Peyer's patch (tissue), 4 donors: ENCODE measurements at places on chromosomes 3 and 15. TPM values are rescaled to one million over a fixed set of nuclear protein-coding genes. Genes with fewer than 3 reads are reported as not detected.

APOD gene
- 41.3 TPM for total RNA-seq

ABHD2 gene
- 75.9 TPM for total RNA-seq

GRCh38 chr3:141643796-141644195 is 94.3 kb upstream of the RNF7 start:
- DNase-seq: peak; percentile 6

- DNase-seq: peak; percentile 56
Measured at GRCh38 chr3:195537995-195538394, 5.1 kb downstream of the PPP1R2 start.

DNA sequence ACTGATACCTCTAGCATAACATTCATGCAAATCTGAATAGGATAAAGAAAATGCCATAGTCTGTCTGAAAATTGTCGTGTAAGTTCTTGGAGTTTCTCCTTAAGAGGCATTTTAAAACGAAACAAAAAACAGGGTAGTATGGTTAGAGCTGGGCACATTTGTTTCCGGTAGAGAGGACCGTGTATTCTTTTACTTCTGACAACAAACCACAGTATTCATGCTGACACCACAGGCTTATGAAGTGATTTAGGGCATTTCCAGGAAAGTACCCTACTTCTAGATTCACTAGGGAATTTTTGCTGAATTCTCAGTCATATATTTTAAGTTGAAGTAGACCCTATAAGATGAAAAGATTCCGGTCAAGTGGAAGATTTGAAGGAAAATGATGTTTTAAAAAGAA is 541.3 kb downstream of the UNC13C start:
- DNase-seq: no peak

SPSB4 gene
- not detected for total RNA-seq

ZBED2 gene
- total RNA-seq: not detected

ABI3BP gene
- 18.2 TPM for total RNA-seq

PRSS50 gene
- total RNA-seq: not detected

DNA sequence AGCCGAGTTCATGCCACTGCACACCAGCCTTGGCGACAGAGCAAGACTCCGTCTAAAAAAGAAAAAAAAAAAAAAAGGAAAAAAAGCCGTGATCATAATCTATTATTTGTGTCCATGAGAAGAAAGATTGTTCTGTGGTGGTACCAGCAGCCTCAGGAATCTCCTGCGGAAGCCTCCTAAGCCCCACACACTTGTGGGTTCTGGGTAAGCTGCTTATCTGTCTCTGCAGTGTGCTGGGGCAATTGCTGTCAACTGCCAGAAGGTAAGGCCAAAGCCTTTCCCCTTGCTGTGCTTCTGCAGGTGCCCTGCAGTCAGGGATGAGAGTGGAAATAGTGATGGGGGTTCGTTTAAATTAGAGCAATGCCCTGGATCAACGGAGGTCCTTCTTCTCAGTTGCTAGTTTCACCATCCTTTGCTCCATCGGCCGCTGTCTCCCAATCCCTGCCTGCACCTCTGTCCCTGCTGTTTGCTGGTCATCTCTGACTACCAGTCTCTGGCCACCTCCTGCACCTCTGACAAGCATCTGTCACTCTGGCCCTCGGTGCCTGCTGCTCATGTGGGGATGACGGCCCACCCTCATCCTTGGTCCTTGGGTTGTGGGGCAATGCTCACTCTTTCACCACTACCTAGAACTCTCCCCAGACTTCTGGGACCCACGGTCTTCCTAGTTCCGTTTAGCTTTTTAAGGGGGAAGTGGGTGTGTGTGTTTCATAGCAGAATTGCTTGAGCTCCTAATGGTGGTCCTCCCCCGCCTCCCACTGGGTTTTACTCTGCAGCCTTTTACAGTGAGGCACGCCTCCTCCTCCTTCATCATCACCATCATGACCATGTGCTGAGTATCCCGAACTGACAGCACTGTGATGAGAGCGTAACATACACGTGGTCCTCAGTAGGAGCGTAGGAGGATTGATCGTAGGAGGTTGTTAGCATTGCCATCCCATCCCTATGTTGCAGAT is 25.5 kb downstream of the CHRD start:
- DNase-seq: no peak

FGF12 gene
- total RNA-seq: not detected

DNA sequence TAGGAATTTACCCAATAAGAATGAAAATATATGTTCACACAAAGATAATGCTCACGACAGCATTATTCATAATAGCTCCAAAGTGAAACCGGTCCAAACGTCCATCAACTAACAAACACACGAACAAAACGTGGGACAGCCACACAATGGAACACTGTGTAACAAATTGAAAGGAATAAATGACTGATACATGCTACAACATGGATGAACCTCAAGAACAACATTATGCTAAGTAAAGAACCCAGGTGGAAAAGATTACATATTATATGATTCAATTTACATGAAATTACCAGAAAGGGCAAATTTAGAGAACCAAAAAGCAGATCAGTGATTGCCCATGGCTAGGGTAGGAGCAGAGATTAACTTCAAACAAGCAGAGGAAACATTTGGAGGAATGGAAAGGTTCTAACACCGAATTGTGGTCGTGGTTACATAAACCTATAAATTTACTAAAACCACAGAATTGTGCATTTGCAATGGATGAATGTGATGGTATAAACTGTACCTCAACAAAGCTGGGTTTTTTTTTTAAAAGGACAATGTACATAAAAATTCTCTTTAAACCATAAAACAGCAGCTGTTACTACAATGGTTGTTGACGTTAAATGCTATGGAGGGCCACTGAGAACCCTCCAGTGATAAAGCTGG is 76.3 kb downstream of the XXYLT1 start:
- no peak for DNase-seq

GRCh38 chr3:37646865-37647264 is 214.8 kb upstream of the CTDSPL start:
- DNase-seq: no peak

- no peak for DNase-seq
Measured at GRCh38 chr3:58792921-58793451, 126.4 kb upstream of the FAM3D start.

DNA sequence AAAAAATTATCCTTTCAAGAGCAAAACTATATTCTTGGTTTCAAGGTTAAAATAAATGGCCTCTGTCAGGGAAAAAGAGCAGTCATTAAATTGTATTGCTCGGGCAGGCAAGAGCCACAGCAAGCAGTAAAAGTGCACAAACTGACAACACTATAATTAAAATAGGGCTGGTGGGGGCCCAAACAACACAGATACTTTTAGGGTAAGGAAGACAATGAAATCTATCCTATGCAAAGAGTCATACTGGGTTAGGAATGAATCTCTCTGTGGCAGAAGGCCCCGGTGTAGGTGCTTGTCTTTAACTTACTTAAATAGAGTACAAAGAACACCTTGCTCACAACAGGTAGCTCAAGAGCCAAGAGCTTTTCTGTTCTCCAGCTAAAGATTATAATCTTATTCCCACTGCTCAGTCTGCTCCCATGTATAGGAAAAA is 94.7 kb downstream of the DLG1 start:
- DNase-seq: no peak

SHC4 gene
- total RNA-seq: not detected

TMEM212 gene
- total RNA-seq: not detected

DNA sequence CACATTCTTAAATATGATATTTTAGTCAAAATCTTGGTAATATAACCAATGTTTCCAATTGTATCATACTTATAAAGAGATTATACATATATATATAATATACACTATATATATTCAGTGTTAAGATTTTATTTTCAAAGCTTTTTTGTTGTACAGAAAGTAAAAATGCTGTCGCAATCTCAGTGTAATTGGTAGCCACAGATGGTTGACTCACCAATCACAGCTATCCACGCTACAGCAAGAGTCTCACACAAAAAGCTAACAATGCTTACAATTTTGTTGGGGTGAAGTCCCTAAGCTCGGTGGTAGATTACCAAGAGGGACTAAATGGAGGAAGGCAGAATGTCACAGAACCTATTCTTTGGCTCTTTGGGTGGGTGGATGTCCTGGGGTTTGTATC is 16.9 kb upstream of the CFAP161 start:
- DNase-seq: no peak

FBXW12 gene
- not detected for total RNA-seq

PSTPIP1 gene
- 6.3 TPM for total RNA-seq

ERC2 gene
- total RNA-seq: not detected

GRCh38 chr15:66937588-66937987 is 127.8 kb upstream of the SMAD3 start:
- DNase-seq: no peak

GRCh38 chr3:41684797-41685735 is 276.8 kb downstream of the ULK4 start:
- no peak for DNase-seq

DNA sequence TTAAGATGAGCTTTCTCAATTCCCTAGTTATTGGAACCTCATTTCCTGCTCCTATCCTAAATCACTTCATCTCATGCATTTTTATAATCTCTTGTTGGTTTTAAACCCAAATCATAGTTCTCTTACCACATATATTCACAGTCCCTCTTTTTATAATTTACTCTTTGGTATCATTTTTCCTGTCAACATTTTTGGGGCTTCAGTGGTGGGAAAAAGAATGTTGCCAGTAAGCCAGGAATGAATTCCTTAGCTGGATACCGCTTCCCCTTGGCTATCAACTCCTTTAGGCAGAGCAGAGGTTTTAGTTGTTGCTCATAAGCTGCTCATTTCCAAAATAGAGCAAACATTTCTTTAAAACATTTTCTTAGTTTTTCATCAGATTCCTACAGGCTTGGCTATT is 112.3 kb downstream of the GALK2 start:
- DNase-seq: no peak

GRCh38 chr3:183122257-183122932 is 23.1 kb upstream of the MCCC1 start:
- DNase-seq: no peak

DNA sequence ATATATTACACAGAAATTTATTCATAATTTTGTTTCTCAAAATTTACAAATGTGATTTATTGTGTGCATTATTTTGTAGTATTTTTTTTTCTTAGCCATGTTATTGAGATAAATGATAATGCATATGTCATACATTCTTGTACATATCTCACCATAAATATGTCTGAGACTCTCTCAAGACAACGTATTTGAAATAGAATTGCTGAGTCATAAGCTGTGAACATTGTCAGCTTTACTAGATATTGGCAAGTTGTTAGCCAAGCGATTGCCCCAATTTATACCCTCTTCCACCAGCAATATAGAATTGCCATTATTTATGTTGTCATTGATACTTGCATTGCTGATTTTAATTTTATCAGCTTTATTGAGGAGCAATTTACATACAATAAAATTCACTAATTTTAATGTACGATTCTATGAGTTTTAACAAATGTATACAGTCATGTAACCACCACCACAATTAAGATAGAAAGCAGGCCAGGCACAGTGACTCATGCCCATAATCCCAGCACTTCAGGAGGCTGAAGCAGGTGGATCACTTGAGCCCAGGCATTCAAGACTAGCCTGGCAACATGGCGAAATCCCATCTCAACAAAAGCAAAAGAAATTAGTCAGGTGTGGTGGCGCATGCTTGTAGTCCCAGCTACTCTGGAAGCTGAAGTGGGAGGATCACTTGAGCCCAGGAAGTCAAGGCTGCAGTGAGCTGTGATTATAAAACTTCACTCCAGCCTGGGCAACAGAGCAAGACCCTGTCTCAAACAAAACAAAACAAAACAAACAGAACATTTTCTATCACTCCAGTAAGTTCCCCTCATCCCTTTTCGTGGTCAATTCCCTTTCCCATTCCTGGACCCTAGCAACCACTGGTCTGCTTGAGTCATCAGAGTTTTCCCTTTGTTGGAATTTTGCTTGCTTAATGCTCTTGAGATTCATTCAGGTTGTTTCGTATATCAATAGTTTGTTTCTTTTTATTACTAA is 373.1 kb downstream of the MFSD1 start:
- DNase-seq: no peak

GRCh38 chr3:31979001-31979697 is 1.9 kb downstream of the OSBPL10 start:
- DNase-seq: no peak

KIF23 gene
- total RNA-seq: 2.2 TPM

DNA sequence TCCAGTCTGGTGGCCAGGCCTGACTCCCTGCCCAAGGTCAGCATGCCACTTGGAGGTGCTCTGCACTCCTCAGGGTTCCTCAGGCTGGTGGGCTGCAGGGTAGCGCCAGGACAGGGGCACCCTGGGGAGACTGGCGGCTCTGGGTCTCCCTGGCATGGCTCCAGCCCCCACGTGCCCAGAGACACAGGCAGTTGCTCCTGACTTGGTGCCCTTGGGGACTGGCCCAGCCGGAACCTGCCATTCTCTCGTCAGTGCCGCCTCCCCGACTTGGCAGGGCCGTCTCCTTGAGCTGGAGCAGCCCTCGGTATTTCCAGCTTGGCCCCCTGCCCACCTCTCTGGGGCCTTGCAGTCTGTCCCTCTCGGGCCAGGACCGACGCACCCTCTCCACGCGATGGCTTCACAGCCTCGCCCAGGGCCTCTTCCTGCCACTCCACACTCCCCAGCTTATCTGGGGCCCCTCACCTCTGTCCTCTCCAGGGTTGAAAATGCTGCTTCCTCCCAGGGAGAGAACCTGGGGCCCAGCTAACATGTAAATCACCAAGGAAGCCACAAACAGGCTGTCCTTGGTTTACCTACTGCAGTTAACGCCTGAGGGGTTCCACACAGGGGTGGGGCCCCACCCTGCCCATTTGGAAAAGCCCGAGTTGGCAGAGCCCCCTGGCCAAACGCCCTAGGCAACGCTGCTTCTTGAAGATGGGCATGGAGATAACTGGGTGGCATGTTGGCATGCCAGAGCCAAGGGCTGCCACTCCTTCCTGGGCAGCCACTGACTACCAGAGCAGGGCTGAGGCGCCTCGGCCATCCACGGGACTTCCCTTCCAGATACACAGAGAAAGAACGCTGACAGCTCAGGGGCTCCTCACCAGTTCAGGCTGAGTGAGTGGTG is 61.4 kb downstream of the SMAD6 start:
- DNase-seq: peak; percentile 80

DNA sequence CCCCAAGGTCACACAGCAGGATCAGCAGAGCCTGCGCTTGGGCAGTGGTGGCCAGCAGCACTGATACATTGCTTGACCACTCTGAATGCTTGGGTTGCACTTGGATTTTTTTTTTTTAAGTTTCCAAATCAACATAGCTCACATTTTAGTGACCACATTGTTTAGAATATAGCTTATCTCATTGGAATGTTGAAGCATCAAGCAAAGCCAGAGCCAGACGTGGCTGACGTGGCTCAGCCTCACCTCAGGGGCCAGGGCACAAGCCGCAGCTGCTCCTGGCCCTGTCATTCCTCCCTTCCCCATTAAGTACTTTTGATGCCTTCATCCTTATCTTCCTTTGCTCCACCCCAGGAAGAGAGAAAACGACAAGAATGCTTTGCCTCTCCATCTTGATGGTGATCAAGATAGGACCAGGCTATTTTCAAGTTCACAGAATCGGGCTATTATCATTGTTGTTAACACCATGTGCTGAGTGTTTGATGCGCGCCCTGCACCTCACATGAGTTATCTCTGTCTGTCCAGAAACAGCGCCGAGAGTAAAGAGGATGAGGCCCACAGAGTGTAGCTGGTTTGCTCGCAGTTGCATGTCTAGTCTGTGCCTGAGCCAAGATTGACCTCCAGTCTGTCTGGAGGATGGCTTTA is 75.8 kb downstream of the AAGAB start:
- DNase-seq: no peak

- no peak for DNase-seq
Measured at GRCh38 chr3:98406034-98406433, 15.6 kb downstream of the OR5K3 start.
